Eye (tissue), 1 donor: ENCODE measurements at places on chromosomes 4 and X.

DNA sequence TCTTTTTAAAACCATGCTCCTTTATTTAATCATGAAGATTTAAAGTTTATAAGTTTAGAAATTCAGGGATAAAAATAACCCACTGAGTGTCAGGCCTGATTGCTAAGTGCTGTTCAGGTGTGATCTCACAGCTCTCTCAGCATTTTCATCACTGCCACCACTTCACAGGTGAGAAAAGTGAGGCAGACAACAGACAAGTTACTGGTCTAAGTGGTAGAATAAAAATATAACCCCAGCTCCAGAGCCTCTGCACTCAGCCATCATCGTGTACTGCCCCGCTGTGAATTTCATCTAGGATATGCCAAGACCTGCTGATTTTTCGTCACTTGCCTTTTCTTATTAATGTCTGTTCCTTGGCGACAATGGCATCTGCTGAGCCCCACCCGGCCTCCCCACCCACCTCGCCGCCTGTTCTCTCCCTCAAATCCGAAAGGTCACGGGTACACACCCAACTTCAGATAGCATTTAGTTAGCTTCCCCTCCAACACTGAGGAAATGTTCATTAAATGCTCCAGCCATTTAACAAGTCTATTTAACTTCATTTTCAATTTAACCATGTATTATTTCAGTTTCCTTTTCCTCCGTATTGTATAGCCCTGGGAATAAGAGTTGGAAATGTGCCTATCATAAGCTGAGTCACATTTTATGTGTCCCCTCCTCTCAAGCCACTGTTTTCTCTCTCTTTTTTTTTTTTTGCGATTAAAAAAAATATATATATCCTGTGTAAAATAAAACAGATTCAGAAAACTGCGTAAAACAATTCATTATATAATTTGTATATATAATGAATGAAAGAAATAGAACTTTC lies 236.5 kb downstream of the CBR4 start:
- DNase-seq = no peak

DNA sequence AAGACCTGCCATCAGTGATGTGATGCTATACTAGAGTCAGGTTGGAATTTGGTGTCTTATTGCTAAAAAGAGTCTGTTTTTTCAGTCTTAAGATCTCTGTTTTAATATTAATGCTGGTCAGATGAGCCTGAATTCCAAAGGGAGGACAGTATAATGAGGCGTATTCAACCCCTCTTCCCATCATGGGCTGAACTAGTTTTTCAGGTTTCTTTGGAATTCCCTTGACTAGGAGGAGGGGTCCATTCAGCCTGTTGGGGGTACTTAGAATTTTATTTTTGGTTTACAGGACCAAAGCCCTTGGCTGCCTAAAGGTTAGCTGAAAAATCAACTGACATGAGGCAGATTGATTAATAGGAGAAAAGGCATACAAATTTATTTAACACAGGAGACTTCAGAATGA lies 24.1 kb upstream of the PI4K2B start:
- no peak for DNase-seq

DNA sequence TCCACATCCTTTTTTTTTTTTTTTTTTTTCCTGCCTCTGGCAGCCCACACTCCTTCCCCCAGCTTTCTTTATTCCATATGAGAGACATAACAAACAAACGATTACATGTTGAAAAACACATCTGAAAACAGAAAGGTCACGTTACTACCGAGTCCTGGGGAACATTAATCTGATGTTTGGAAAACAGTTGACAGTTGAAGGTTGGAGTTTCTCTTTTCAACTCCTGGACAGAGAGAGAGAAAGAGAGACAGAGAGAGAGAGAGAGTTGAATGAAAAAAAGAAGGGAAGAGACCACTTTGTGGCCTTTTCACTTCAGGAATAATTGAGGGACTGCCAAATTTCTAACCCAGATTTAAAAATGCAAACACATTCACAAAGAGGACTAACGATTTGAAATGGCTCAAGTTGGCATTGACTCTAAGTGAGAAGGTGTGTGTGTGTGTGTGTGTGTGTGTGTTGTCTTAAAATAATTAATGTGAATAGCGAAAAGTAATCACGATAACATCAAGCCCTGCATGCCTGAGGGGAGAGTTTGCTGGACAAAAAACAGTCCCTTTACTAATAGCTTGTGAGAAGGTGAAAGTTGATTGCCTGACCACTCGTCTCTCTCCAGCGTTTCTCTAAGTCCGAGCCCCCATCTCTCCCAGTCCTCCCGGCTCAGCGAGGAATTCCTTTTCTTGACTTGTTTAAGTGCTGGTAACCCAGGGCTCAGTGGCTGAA lies 67.3 kb downstream of the FBXO8 start:
- DNase-seq = peak; percentile 60

DNA sequence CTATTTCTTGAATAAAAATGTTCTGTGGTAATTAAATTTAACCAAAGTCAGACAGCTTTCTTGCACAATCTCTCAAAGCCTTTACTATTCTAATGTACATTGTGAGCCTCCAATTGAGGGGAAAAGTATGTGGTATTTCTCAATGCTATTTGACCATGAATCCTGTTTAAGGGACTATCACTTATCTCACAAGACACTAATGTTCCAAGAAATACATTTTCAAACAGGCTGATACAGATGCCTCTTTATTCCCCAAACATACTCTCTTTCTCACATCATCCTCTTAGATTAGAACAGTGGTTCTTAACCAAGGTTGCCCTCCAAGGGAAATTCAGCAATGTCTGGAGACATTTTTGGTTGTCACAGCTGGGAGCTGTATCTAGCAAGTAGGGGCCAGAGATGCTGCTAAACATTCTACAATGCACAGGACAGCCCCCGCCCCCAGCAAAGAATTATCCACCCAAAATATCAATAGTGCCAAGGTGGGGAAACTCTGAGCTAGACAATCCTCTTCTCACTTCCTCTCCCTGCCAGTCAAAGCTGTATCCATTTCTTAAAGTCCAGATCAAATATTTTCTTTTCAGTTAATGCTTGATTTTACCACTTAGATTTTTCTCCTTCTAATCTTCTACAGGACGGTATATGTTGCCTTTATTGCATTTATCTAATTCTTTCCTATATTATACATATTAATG lies 129.2 kb upstream of the TRIM2 start:
- no peak for DNase-seq

DNA sequence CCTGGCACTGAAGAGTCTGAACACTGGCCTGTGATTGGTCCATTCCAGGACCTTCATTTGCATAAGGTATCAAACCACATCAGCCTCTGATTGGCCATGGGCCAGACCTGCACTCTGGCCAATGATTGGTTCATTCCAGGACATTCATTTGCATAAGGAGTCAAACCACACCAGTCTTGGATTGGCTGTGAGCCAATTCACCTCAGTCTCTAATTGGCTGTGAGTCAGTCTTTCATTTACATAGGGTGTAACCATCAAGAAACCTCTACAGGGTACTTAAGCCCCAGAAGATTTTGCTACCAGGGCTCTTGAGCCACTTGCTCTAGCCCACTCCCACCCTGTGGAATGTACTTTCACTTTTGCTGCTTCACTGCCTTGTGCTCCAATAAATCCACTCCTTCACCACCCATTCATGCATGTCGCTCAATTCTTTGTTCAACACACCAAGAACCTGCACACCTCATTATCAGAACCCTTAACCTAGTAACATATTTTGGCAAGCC lies 14.2 kb upstream of the HERC5 start:
- DNase-seq = no peak

DNA sequence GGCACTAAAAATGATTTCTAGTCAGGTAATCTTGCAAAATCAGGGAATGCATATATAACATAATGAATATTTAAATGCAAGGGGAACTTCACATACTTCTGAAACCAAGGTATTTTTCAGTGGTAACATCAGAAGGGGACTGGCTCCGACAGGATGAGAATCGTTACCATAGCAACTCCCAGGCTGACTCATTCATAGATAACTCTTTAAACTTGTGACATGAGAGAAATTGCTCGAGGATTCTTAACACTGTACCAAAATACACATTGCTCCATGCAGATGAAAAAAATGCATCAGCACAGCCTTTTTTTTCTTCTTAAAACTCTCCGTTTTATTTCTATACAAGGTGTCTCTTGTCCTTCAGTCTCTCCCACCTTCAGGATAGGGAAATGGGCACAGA lies 114.3 kb downstream of the GABRB1 start:
- DNase-seq = peak; percentile 2

DNA sequence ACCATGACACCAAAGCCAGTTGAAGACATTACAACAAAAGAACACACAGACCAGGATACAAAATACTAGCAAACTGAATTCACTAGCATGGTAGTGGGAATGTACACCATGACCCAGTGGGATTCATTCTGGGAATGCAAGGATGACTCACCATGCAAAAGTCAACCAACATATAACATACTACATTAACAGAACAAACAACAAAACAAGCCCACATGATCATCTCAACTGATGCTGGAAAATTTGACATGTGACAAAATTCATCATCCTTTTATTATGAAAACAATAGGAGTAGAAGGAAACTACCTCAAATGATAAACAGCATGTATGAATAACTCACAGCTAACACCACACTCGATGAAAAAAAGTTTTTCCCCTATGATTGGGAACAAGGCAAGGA lies 190.2 kb downstream of the DCLK2 start:
- DNase-seq = no peak

- DNase-seq = no peak
Measured at GRCh38 chr4:7530082-7530481, 95.4 kb upstream of the PSAPL1 start.
